GM12892 (cell line): ENCODE measurements at places on chromosomes 16 and 17.

DNA sequence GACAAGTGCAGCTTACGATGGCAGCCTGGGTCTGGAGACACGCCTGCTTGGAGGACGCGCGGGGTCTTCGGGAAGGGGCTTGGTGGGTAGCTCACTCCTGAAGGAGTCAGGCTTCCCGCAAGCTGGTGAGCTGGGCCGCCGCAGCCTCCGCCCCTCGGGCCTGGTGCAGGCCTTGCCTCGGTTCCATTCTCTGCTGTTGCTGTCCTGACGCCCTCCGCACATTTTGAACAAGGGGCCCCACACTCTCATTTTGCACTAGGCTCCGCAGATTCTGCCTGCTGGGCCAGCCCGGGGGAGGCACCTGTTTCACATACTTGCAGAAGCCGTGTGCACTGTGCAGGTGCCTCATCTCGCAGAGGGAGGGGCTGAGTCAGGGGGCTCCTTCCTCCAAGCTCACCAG, 31.9 kb upstream of the CBX4 start:
- DNase-seq: no peak

- DNase-seq: peak; percentile 62
Measured at GRCh38 chr16:31477220-31478216, 5.4 kb upstream of the SLC5A2 start.

DNA sequence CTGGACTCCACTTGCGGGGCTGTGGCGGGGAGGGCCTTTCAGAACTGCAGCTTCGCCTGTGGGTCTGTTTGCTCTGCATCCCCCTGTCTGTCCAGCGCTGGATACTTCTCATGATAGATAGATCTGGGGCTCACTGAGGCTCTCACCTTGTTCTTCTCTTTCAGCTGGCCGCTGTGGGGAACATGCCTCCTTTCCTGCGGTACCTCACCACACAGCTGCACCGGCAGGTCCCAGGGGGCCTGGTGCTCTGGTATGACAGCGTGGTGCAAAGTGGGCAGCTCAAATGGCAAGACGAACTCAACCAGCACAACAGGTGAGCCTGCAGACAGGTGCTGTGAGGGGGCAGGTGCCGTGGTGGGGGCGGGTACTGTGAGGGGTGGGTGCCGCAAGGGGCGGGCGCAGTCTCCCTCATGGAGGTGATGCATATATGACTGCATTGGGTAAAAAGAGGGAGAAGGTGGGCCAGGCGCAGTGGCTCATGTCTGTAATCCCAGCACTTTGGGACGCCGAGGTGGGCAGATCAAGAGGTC, 6.2 kb downstream of the ENGASE start:
- peak; percentile 4 for DNase-seq

GRCh38 chr16:21302898-21303528, 24.9 kb upstream of the CRYM start:
- no peak for DNase-seq
